Activated T-helper 1 cell treated with anti-CD3 and anti-CD28 coated beads, Interleukin-2, amount 50 U/mL, for 16 hours (primary cell): ENCODE measurements at places on chromosomes 12 and 14.

DNA sequence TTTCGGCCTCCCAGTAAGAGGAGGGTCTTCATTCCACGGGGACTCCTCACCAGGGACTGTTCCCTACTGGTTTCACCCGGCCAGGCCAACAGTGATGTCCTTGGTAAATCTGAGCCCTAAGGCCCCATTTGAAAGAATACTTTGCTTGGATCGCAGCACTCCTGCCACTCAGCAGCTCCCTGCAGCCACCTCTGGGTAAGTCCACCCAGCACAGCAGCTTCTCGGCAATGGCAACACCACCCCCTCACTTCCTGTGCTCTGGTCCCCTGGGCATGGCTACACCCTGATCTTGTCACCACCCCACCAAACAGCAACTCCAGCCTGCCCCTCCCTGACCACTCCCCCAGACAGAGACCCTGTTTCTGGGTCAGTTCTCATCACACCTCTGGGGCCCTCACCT lies 100.3 kb downstream of the SETD3 start:
- no peak for DNase-seq

DNA sequence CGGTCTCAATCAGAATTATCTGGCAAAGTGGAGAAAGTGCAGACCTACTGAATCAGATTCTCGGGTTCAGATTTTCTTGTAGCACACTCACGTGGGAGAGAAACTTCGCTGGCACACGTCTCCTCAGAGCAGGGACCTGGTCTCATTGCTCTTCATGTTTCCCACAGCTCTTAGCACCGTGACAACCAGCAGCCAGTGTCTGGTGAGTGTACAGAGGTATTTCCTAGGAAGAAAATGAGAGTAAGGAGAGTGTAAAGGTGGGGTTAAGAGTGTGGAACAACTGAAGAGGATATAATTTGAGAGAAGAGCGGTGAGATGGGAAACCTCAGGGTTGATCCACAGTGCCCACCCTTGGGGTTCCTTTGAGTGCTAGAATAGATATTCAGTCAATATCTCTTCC lies 89.2 kb downstream of the ARF6 start:
- no peak for DNase-seq

DNA sequence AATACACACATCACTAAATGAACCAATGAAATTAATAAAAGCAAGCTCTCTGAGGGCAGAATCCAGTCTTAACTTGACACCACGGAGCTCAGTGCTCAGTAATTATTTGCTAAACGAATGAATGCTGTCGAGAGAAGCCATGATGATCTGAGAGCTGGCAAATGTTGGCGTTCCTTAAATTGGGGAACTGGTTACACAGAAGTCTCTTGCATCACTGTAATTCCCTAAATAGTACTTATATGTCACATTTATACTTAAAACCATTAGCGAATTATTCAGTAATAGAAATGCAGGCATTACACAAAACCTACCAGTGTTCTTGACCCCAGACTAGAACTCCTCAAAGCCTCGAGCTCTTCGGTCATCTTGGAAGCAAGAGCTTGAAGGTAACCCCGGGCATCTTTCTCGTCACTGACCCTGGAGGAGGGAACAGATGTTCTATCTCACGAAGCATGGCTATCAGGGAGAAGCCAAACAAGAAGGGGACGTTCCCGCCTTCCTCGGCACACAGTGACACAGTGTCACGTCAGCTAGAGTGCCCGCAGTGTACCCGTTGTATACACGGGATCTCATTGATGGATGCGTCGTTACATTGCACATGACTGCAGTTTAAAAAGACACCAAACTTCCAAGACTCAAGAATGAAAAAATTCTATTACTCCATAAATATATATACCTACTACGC lies 43.6 kb downstream of the AMN start:
- no peak for DNase-seq

DNA sequence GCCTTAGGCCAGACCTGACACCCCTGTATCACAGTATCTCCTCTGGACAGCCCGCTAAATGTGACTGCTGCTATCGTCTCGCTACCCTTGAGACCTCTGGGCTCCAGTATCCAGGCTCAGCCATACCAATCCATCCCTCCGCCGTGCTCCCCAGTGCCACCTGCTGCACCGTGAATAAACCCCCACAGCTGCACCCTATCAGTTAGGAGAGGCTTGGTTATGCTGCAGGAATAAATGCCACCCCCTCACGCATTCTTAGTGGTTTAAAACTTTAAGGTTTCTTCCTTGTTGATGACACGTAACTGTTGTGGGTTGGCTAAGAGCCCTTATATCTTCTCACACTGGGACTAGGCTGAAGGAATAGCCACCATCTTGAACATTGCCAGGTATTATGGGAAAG lies 12.1 kb downstream of the CCDC63 start:
- no peak for DNase-seq

DNA sequence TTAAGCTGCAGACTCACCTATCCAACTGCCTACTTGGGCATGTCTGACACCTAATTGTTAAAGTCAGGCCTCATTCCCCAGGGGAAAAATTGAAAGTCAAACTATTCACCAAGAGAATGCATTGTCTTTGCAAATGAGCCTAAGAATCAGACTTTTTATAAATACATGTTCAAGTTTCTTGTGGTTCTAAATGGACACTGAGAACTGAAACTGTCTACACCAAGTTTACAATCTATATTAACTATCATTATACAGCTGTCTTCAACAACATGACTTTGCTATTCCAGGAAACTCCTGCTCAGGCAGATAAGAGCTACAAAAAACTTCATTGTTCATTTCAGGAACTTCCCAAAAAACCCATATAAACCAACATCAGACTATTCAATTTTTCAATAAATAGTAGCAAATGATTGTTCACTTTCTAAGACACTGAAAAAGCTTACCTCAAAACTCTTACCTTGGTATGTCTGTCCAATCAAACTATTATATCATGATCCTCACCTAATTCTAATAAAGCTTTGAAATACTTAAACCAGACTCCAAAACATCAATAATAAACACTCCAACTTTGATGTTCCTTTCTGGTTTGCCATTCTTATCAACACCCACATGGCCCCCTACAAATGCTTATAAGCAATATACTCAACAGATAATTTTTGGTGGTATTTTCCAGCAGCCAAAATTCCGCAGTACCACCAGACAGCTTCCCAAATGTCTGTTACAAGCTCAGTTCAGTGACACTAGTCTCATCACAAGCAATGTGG lies 24.2 kb downstream of the CDK17 start:
- DNase-seq: no peak
